ENCODE measurements at places on chromosomes 5 and 9.

DNA sequence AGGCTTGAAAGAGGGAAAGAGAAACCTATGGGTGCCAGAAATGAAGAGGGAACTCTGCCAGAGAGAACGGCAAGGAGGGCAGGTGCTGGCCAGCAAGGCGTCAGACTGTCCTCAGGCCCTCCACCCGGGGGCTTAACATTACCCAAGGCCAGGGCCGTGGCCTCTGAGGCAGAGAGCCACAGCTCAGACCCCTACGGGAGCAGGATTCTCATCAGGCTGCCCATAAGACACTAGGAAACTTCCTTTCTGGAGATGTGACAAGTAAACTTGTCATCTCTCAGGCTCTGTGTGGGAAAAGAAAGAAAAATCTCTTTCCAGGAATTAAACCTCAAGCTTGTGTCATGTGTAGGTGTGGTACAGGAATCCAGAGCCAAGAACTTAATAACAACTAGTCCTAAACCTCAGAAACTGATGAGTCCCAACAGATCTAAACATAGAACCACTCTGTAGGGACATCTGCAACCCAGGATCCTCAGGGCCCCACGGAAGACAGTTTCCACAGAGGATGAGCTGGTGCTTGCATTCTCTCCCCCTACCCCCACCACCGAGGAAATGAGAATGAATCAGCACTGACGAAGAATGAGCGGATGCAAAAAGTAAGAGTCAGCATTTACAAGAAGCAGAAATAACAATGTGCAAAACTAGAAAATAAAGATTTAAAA lies 74.3 kb downstream of the DCP2 start:
- no peak for DNase-seq

- no peak for DNase-seq
These were observed 25.1 kb downstream of the POLK start for GRCh38 chr5:75536694-75537360.

- DNase-seq, result no peak
These were observed 25.9 kb upstream of the PTAR1 start for GRCh38 chr9:69785757-69786156.

GRCh38 chr9:122944960-122945888 lies 4.4 kb downstream of the RABGAP1 start:
- no peak for DNase-seq

GRCh38 chr5:112004867-112005622 lies 248.1 kb upstream of the NREP start:
- no peak for DNase-seq

GRCh38 chr5:98217138-98217537 lies 556.3 kb upstream of the RGMB start:
- DNase-seq, result no peak

- no peak for DNase-seq
These were observed 375.1 kb upstream of the ST8SIA4 start for GRCh38 chr5:101278011-101278687.

- no peak for DNase-seq
These were observed 122.8 kb downstream of the KIF4B start for GRCh38 chr5:155136216-155136850.

DNA sequence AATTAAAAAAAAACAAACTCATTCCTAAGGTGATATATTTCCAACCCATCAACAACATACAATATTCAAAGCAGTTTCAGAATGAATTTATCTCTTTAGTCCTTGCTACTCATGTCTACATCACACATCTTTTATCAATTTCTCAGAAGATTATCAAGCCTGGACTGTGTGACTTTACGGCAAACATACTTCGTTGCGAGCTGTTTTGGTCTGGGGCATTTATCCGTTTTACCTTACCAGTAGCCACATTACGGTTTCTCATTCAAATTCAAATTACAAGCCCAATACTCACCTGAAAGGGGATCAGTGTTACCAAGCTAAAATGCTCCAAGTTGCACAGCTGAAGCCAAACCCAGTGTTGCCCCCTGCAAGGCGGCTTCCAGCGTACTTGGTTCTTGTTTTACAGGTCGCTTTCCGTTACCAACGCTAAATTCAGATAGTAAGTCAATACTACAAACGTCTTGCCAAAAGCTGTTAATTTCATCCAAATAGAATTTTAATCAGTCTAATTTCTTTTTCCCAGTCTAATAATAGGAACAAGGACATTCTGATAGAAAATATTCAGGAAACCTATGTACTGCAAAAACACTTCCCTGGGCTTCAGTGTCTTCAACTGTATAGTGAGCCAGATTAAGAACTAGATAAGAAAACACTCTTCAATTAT lies 1.8 kb downstream of the HNRNPH1 start:
- DNase-seq, result no peak

DNA sequence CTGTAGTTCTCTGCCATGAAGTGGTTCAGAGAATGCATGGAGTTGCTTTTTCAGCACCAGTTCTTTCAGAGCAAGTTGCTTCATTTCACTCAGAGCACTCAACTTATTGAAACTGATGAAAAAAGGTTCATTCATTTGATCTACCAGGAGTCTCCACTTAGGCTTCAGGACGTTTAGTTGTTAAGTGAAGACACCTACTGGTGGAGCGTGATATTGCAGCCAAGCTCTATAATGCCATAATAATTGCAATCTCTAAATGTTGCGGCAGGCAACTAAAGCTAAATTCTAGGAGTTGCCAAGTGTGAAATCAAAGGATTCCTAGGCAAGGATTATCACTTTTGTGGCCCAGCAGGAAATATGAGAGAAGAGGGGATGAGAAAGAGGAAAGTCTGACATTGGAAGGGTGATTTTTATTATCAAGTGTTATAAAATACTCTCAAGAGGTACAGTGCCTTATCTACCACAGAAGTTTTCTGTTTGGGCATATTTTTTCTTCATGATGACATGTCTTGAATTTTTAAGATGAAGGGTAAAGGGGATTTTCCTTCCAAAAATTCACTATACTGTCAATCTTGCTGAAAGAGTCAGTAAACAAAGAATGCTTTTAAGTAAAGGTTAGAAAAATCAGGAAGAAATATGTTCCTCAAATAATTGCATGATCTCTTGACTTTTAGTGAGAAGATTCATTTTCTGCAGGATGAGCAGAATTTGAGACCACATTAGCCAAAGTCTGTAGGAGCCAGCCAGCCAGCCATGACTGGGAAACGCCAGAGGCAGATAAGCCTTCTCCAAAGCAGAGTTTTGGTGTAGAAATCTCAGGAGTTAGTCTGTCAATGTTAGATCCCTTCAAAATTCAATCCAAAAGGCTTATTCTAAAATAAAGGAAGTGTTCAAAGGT lies 83.4 kb downstream of the SH3PXD2B start:
- no peak for DNase-seq

DNA sequence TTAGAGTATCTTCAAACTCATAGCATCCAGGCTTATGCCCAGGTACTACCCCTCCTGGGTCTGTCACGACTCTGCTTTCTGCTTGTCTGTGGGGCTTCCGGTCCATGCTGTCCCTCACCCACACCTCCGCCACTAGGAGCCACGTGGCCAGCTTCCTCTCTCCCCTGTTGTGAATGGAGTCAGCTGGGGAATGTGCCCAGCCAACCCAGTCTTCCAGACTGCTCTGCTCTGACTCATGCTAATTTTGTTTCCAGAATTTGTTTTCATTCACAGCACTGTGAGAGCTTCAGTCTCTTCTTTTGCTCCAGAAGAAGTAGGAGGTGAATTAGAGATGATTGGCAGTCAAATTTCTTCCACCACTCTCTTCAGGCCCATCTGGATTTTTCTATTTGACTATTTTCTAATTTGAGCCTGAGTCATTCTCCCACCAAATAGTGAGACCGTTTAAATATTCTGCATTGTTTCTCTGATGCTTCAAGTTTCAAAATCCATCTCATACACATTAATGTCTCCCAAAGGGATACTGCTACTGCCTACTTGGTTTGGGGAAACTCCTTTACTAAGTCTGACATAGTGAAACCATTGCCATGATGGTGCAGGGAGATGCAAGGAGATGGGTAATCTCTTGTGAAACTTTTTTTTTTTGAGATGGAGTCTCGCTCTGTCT lies 424.1 kb upstream of the KIF2A start:
- no peak for DNase-seq

DNA sequence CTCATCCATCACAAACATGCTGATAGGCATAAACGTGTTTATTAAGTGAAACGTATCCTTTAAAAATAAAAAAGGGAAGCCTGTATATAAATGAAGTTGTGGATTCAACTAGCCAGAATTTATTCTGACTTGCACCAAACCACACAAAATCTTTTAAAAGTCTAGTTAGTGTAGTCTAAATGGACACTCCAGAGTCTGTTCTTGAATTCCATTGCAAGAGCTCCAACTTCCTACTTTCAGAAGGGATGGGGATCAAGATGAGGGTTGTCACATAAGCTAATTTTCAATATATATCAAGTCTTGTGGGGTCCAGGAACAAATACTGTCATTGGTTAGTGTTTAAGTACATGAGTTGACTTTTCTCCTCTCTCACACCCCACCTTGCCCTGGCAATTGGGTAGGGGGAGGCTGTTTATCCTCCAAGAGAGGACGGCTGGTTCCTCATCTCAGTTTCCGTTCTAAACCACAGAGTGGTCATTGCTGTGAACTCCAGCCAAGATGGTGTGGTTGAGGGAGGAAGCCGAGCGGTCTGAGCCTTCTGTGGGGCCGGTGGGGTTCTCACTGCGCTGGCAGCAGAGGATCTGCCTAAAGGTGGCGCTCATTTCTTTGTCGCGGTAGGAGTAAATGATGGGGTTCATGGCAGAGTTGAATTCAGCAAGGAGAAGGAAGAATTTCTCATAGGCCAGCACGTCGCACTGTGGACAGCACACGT lies 163.2 kb downstream of the LPAR1 start:
- peak; percentile 1 for DNase-seq

GRCh38 chr9:126639318-126640000 lies 25.7 kb downstream of the LMX1B start:
- DNase-seq, result no peak

GRCh38 chr5:135085133-135085935 lies 51.3 kb upstream of the PITX1 start:
- no peak for DNase-seq

- no peak for DNase-seq
These were observed 274.3 kb upstream of the ZNF462 start for GRCh38 chr9:106588626-106589025.

- DNase-seq, result no peak
These were observed 28.3 kb downstream of the CAMK2A start for GRCh38 chr5:150261231-150261630.

DNA sequence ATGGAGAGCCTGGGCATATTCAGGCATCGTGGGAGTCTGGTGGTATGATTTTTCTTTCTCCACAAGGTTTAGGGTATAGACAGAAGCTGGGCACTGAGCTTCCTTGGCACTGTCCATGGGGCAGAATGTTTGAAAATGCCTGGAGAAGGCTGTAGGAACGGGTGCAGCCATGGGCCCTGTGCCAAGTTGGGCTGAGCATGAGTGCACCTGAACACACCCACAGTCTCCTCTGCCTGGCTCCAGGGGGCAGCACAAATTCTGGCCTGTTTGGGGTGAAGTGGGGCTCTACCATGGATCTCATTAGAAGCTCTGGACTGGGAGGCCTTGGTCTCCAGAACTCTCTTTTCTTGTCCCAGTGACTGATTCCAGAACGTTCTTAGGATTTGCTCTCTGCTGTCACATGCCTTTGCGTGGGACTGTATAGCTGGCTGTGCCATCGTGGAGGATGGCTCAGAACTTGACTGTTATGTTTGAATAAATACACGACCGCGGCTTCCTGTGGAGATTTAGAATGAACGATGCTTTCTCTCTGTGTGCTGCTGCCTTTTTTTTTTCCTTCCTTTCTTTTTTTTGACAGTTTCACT lies 229.8 kb downstream of the FANCC start:
- no peak for DNase-seq

GRCh38 chr5:175747539-175748060 lies 89.7 kb downstream of the HRH2 start:
- no peak for DNase-seq

DNA sequence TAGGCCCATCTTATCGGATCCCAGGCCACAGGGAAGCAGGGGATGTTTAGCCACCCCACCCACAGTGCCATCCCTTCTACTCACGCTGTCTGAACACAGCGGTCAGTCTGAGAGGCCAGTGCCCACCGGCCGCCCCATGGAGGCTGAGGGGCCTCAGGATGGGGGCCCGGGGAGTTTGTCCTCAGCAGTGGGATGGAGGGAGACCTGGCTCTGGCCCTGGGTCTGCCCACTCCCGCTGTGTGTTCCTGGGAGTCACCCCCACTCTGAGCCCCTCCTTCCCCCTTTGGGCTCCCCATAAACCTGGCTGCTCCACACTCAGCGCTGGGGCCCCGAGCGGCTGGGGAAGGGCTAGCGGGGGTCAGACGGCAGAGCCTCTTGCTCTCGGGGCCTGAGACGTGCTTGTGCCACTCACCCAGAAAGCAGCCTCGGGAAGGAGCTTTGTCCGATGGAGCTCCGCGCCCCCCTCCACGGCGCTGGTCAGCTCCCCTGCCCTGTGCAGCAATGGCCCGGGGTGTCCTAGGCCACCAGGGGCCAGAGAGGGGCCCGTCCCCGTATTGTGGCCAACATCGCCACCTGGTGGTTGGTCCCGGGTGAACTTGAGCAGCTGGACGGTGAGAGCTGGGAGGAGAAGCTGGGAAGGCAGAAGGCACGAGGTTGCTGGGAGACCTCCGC lies 10.9 kb upstream of the LAMC3 start:
- DNase-seq, result peak; percentile 13

DNA sequence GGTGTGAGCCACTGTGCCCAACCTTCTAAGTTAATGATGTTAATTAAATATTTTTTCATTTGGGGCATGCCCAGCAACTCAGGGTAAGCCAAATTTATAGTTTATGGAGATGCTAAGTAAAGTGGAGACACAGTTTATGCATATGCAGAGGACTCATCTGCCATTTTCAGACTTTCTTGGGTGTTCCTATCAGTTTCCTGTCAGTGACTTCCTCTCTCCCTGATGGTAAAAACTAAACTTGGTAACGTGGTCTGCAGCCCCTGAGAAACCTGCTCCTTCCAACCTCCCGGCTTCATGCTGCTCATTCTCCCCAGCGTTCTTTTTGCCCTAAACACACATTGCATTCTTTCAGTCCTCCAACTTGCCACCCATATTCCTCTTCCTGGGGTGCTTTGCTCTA lies 48.4 kb upstream of the TUT7 start:
- DNase-seq, result no peak

DNA sequence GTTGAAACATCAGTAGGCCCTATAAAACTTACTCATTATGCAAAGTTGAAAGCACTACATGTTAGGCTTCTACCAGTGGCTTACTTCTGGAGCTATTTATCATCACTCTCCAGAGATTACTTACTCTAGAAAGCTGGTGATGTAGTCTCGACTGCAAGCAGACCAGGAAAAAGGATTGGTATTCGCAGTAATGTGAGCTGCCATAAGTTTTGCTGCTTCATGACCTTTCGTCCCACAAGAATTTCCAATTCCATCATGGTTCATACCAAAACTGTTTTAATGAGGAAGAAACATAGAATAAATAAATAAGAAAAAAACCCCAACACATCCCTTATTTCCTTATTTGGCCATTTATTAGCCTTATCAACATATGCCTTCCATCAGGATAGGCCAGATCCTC lies 181.9 kb downstream of the ADAMTS6 start:
- DNase-seq, result no peak

- no peak for DNase-seq
These were observed 122.5 kb downstream of the NPR3 start for GRCh38 chr5:32833663-32834062.
